ENCODE measurements at places on chromosomes 11 and 22.

GRCh38 chr11:24122291-24122690 lies 374.6 kb upstream of the LUZP2 start:
- no peak for DNase-seq

DNA sequence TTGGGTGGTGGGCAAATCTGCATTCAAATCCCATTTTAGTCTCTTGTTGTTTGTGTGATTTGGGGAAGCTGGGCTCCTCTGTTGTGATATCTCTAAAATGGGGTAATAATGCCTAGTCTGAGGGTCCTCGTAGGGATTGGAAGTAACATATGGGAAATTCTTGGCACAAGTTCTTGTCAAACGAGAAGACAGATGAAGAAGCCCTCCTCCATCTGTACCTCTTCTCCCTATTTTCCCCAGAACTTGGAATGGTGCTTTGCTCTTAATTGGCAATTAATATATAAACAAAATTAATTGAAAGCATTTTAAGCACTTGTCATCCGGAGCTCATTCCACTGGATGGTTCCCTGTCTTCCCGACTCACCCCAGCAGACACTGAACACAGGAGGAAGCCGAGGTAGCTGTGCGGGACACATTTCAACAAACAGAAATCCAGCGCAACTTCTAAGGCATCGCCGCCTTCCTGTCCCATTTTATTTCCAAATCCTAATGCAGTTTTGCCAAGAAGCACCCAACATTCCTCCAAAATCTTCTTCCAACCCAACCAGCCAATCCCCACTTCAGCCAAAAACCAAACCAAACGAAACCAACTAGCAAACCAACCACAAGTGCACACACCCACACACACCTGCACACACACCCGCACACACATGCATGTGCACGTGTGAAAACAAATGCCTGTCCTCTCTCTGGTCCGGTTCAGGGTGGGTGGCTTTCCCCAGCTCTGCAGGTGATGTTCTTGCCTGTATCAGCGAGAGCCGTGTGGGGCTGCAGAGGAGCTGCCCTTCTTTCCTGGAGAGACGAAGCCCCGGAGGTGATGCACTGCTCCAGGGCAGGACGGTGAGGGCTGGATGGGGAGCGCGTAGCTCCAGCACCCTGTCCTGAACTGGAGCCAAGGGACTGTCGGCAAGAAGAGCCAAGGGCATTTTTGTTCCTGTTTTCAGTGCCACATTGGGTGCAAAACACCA lies 100.8 kb upstream of the B3GAT1 start:
- peak; percentile 31 for DNase-seq

DNA sequence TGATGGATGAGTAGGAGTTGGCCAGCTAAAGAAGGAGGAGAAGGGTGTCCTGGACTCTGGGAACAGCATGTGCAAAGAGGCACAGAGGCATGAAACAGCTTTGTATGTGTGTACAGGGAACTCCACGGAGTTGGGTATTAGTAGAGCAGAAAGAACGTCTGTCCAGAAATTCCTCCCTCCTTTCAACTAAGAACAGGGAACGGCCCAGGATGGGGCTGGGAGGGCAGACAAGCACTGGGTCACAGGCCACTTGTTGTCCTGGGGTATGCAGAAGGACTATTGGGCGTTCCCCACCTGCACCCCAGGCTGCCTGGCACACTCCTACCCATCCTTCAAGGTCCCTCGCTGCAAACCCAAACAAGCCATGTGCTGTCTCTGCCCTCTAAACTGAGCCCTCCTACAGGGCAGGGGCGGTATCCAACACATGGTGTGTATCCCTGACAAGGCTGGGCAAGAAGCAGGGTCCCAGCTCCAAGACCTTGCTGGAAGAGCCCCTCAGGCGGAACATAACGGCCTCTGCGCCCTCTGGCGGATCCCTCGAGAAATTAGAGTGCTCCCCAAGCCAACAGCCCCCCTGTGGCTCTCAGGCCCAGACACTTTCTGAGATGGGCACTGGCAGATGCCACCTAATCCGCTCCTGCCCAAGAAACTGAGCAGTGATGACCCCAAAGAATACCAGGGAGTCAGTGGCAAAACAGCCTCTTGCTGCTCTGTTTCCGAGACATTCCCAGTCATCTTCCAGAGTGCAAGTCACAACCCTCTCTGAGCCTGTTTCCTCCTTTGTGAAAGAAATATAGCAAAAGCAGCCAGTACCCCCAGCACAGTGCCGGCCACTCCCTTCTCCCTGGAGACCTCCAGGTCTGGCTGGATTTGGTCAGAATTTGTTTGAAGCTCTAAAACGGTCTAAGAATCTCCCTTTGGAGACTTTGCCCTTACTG lies 1.6 kb upstream of the ELFN2 start:
- DNase-seq, result peak; percentile 83

DNA sequence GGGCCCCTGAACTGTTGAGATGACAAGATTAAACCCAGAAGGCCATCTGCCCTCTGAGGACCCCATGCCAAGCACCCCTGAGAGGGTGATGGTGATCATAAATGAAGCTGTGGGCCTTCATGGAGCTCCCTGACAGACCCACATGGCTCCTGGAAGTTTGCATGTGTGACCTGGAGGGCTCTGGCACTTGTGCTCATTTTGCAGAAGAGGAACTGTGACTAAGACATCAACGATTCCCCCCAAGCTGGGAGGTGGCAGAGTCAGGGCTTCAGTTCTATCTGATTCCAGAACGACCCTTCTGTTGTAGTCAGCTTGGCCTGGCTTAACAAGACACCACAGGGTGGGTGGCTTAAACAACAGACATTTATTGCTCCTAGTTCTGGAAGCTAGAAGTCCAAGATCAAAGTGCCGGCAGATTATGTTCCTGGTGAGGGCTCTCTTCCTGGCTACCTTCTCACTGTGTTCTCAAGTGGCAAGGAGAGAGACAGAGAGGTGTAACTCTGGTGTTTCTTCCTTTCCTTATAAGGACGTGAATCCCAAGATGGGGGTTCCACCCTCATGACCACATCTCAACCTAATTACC lies 46.4 kb upstream of the CD82 start:
- DNase-seq, result no peak

DNA sequence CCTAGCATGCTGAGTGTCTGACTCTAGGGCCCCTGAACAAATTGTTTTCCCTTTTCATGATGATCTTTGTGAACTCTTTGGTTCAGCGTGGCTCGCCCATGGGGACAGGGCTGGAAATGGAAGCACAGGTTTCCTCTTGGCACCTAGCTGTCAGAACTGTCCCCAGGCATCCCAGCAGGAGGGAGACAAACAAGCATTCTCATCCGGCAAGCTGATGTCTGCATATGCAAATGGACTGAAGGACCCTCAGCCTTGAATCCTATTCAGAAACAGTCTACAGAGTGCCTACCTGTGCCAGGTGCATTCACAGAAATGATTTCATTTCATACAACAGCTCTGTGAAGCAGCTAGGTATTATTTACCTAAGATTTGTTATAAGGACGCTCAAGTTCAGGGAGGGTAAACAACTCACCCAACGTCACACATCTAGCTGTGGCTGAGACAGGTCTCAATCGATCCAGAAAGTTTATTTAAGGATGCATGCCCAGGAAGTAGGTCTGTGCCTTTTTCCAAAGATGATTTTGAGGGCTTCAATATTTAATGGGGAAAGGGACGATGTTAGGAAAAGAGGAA lies 176.4 kb downstream of the KIRREL3 start:
- DNase-seq, result no peak

GRCh38 chr22:50150161-50151129 lies 20.1 kb upstream of the PANX2 start:
- no peak for DNase-seq

- no peak for DNase-seq
These were observed 24.7 kb downstream of the CEP295 start for GRCh38 chr11:93686226-93686625.

GRCh38 chr11:78898266-78898775 lies 323.7 kb upstream of the NARS2 start:
- no peak for DNase-seq

GRCh38 chr22:46789992-46790391 lies 27.5 kb downstream of the TBC1D22A start:
- DNase-seq, result no peak

- no peak for DNase-seq
These were observed 13.7 kb upstream of the IGSF22 start for GRCh38 chr11:18739685-18740084.

DNA sequence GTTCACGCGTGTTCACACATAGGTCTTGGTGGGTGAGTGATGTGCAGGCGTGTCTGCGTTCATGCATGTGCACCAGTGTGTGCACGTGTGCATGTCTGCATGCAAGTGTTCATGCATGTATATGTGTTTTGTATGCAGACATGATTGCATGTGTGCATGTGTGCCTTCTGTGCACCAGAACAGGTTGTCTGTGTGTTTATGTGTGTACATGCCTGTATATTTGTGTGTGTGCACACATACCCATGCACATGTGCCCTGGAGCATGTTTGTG lies 4.9 kb downstream of the ZDHHC8 start:
- DNase-seq, result no peak

- DNase-seq, result no peak
These were observed 42.7 kb downstream of the KCNJ1 start for GRCh38 chr11:128824191-128825049.

DNA sequence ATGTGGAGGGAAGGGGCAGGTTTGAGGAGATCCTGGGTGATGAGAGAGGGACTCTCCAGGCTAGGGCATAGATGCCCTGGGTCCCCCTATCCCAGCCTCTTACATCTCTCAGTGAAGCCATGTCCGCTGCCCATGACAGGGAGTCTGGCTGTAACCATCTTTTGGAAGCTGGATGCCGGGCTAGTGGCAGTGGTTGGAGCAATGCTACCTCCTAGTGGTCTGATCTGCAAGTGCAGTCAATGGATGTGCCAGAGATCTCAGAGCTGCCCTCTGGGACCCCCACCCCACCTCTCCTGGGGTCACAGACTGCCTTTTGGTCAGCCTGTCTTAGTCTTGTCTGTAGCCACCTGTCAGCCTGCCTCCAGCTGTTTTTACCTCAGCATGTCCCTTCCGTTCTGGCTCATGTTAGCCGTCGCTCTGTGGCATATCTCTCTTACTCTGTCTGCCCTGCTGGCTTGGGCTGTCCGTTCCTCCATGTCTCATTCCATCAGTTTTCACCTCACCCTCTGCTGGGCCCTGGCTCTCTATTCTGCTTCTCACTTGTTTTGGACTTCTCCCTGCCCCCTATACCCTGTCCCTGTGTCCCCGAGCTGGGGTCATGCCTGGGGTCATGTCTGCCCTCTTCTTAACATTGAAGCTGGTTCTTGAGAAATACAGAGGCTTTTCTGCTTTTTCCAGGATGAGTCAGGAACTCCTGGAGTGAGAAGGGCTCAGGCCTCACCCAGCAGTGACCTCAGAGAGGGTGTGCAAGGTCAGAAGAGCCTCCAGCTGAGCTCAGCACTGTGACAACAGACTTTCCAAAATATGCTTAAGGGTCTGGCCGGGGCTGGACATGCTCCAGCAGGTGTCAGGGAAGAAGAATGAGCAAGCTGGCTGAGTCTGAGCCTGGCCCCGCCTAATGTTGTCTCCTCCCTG lies 52.0 kb upstream of the THY1 start:
- no peak for DNase-seq

GRCh38 chr11:29100967-29101366 lies 915.9 kb downstream of the KCNA4 start:
- no peak for DNase-seq
